Pancreas (tissue), 10 donors: ENCODE measurements at places on chromosomes 7 and 10. TPM values are rescaled to one million over a fixed set of nuclear protein-coding genes. Genes with fewer than 3 reads are reported as not detected.

- peak overlapping the region; percentile 70 for H3K27ac ChIP-seq
- H3K4me1 ChIP-seq: peaks cover 46% of the 10 kb centered on the region
- peak; percentile 75 for DNase-seq
- no peaks in the 10 kb centered on the region for H3K36me3 ChIP-seq
These were observed 10.2 kb downstream of the ATP6V0E2 start for GRCh38 chr7:149884016-149884415.

- H3K27ac ChIP-seq: no peak overlapping the region
- peak overlapping the region; percentile 19 for H3K4me3 ChIP-seq
- no peak for DNase-seq
- no peaks in the 10 kb centered on the region for H3K36me3 ChIP-seq
These were observed 1.7 kb downstream of the LBX1 start for GRCh38 chr10:101227429-101228152.

DNA sequence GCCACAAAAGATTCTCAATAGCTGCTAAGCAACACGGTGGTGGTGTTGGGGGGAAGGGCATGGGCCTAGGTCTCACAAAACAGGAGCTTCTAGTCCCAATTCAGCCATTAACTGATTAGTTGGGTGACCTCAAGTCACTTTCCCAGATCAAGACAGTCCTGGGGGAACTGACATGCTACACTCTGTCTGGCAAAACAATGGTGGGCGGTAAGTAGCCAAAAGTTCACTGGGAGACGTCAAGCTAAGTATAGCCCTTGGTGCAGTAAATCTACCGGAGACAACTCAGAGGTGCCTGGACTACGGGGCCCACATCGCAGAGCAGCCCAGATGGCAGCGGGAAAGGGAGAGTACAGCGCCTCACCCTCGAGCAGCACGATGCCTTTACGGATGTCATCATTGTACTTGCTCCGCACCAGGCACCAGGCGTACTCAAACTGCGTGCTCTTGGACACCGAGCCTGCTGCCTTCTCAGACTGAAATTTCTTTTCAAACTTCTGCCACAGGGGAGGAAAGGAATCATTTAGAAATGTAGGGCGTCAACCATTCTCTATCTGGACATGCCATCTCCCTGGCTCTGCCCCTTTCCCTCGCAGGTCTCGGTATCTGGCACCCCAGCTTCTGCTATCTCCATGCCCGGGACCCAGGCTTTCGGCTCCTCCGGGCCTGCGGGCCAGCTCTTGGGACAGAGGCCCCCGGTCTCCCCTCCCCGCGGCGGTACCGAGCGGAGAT lies 1.1 kb downstream of the FIS1 start:
- peak overlapping the region; percentile 79 for H3K4me3 ChIP-seq
- DNase-seq: no peak
- H3K4me1 ChIP-seq: no peaks in the 10 kb centered on the region
- no peaks in the 10 kb centered on the region for H3K36me3 ChIP-seq

DNA sequence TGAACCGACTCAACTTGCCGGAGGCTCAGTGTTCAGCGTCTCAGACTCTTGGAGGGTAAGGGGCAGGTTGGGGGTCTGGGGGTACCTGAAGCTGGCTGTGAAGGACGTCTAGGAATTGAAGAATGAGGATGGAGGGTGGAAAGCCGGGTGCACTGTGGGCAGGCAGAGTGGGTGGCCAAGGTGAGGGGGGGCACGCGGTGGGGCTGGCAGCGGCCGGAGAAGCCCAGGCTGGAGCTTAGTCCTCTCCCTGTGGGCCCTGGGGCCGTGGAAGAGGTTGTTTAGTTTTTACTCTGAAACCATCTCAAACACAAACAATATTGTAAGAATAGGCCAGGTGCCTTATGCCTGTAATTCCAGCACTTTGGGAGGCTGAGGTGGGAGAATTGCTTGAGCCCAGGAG lies 83.4 kb downstream of the UNCX start:
- no peaks in the 10 kb centered on the region for H3K27me3 ChIP-seq
- H3K36me3 ChIP-seq: no peaks in the 10 kb centered on the region
- no peaks in the 10 kb centered on the region for H3K4me1 ChIP-seq
- H3K4me3 ChIP-seq: no peak overlapping the region
- DNase-seq: no peak
- H3K27ac ChIP-seq: no peak overlapping the region

GRCh38 chr7:45582868-45583277 lies 8.7 kb downstream of the ADCY1 start:
- no peaks in the 10 kb centered on the region for H3K27me3 ChIP-seq
- no peaks in the 10 kb centered on the region for H3K4me1 ChIP-seq
- no peaks in the 10 kb centered on the region for H3K36me3 ChIP-seq

GRCh38 chr10:35924759-35925158 lies 282.7 kb upstream of the FZD8 start:
- no peaks in the 10 kb centered on the region for H3K4me1 ChIP-seq
- H3K27ac ChIP-seq: no peak overlapping the region
- no peaks in the 10 kb centered on the region for H3K27me3 ChIP-seq
- no peak overlapping the region for H3K4me3 ChIP-seq
- no peak for DNase-seq
- H3K36me3 ChIP-seq: no peaks in the 10 kb centered on the region

DNA sequence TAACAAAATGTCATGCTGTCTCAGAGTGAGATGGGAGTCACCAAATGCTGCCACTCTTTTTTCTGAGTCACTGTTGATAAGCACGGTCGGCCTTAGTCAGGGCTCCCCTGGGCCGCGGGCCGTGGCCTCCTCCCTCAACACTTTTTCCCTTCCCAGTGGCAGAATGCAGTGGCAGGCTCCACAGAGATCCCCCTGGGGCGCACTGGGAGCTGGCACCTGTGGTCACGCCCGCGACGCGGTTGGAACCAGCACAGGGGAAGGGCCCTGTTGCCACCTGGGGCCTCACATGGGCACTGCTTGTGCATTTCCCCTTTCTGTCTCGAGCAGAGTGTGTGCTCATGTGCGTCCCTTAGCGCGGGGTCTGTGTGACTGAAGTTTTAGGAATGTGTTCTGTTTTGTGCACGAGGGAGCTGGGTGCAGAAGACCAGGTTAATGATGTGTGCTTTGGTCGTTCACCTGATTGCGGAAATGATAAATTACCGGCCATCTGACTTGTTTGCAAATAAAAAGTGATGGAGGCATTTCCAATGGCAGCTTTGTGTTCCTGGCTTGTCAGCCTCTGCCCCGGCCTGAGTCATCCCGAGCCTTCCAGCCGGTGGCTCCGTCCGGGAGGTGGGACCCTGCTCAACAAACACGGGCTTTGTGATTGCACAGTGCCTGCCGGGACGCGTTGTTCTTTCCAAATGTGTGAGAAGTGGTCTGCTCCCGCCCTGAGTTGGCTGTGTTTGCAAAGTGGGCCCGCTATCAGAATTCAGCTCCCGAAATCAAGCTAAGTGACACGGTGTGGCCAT lies 100.7 kb downstream of the NKX6-2 start:
- no peaks in the 10 kb centered on the region for H3K36me3 ChIP-seq
- H3K4me1 ChIP-seq: peaks cover 5% of the 10 kb centered on the region
- no peaks in the 10 kb centered on the region for H3K27me3 ChIP-seq
- peak overlapping the region; percentile 74 for H3K27ac ChIP-seq

GRCh38 chr10:70832852-70833528 lies 17.2 kb downstream of the SGPL1 start:
- H3K27ac ChIP-seq: no peak overlapping the region
- no peak for DNase-seq
- no peaks in the 10 kb centered on the region for H3K36me3 ChIP-seq
- H3K4me3 ChIP-seq: no peak overlapping the region

MUC3A gene
- 2.1 TPM for total RNA-seq

TRIM73 gene
- 0.76 TPM for total RNA-seq
